ENCODE measurements at places on chromosomes 5 and 9.
A peak's percentile ranks its signal among the peaks of the same experiment; 100 is the strongest.

- DNase-seq: no peak
Measured at GRCh38 chr9:17614903-17615302, 36.0 kb downstream of the SH3GL2 start.

DNA sequence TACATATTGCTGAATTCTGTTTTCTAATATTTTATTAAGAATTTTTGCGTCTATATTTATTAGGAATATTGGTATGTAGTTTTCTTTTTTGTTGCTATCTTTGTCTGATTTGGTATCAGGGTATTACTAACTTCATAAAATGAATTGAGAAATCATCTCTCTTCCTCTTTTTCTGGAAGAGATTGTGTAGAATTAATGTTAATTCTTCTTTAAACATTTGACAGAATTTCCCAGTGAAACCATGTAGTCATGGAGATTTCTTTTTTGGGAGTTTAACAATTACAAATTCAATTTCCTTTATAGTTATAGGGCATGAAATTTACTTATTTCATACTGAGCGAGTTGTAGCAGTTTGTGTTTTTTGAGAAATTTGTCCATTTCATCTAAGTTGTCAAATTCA is 3.3 kb upstream of the FAM170A start:
- DNase-seq: no peak

- no peak for DNase-seq
Measured at GRCh38 chr9:84969084-84969483, 299.6 kb downstream of the NTRK2 start.

- DNase-seq: no peak
Measured at GRCh38 chr5:38417658-38418017, 138.8 kb downstream of the LIFR start.

- DNase-seq: no peak
Measured at GRCh38 chr5:36026706-36027465, 35.7 kb upstream of the UGT3A1 start.

GRCh38 chr5:67115246-67115645 is 81.4 kb downstream of the CD180 start:
- DNase-seq: no peak

- DNase-seq: no peak
Measured at GRCh38 chr5:33890131-33891032, 1.4 kb downstream of the ADAMTS12 start.

- no peak for DNase-seq
Measured at GRCh38 chr5:103408408-103408807, 149.8 kb downstream of the MACIR start.

GRCh38 chr5:54251981-54252380 is 58.4 kb downstream of the ARL15 start:
- no peak for DNase-seq

- no peak for DNase-seq
Measured at GRCh38 chr9:69325409-69326212, 596 bp downstream of the ENTREP1 start.

- DNase-seq: no peak
Measured at GRCh38 chr5:175118700-175119309, 325.2 kb downstream of the DRD1 start.

GRCh38 chr5:173742432-173742816 is 126.0 kb upstream of the BOD1 start:
- DNase-seq: peak; percentile 33

GRCh38 chr9:78544230-78544629 is 247.3 kb downstream of the PSAT1 start:
- DNase-seq: no peak

DNA sequence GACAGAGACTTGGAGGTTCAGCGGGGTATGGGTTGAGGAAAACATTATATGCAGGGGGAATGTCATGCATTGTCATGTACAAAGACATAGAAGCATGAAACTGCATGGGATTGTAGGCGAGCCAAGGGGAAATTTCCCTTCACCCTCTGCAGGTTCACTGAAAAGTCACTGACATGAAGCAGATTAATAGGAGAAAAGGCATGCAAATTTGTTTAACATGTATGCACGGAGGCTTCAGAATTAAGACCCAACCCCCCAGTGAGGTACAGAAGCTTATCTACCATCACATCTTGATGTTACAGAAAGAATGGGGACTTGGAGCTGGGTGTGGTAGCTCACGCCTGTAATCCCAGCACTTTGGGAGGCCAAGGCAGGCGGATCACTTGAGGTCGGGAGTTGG is 18.5 kb downstream of the NIM1K start:
- no peak for DNase-seq

DNA sequence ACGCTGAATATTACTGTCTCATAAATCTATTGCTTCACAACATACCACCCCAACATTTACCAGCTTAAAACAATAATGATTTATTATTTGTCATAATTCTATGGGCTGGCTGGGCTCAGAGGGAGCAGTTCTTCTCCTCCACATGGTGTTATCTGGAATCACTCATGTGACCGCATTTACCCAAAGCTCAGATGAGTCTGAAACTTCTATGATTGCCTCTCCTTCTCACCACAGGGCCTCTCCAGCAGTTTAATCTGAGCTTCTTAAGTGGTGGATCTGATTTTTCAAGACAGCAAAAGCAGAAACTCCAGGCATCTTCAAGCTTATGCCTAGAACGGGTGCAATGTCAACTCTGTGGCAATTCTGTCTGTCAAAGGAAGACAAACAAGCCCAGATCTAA is 210.3 kb upstream of the ADRA1B start:
- DNase-seq: no peak

GRCh38 chr5:106171132-106171531 is 1499.6 kb downstream of the EFNA5 start:
- DNase-seq: no peak

DNA sequence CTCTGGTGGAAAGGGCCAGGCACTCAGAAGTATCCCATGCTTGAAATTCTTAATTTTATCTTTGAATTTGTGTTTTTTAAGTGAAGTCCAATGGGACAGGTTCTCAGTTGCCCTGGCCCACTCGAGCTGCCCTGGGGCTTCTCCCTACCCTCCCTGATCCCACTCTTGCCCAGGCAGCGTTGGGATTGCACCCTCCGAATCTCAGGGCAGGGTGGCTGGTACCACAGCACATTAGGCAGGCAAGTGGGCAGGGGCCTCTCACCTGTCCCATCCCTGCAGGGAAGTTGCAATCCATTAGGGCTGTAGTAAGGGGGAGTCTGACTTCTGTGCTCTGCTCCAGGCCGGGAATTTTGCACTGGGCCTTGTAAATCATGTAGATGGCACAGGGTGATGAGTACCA is 2.7 kb downstream of the RUFY1 start:
- no peak for DNase-seq

DNA sequence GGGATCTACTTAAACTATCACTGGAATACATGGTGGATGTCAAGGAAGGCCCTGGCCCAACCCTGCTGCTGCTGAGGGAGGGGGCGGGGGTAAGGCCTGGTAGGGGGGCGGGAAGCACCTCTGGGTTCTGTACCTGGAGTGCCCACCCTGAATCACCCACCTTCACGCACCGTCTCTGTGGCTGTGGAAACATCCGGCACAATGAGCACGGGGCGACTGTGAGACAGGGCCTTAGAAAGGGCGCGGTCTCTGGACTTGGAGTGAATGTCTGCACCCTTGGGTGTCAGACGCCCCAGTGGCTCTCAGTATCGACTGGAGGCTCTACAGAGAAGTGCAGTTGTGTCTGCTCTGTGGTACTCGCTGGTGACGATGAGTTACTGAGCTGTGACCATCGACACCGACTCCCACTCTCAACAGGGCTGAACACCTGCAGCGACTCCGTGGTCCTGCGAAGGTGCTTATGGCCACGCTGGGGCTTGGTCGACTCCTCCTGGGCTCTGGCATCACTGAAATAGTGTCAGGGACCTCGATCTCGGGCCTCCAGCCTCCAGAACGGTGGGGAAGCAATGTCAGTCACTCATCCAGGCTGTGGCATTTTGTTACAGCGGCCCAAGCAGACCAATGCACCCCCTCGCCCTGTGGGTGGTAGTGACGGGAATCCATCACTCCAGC is 25.5 kb upstream of the SLC6A19 start:
- DNase-seq: no peak

DNA sequence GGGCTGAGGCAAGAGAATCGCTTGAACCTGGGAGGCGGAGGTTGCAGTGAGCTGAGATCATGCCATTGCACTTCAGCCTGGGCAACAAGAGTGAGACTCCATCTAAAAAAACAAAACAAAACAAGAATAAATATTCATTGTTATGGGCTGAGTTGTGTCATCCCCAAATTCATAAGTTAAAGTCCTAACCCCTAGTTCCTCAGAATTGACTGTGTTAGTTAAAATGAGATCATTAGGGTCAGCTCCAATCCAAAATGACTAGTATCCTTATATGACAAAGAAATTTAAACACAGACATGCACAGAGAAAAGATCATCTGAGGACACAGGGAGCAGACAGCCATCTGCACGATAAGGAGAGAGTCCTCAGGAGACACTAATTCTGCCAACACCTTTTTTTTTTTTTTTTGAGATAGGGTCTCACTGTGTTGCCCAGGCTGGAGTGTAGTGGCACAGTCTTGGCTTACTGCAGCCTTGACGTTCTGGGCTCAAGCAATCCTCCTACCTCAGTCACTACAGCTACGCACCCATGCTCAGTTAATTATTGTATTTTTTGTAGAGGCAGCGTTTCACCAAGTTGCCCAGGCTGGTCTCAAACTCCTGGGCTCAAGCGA is 32.1 kb upstream of the GCNT1 start:
- DNase-seq: no peak

DNA sequence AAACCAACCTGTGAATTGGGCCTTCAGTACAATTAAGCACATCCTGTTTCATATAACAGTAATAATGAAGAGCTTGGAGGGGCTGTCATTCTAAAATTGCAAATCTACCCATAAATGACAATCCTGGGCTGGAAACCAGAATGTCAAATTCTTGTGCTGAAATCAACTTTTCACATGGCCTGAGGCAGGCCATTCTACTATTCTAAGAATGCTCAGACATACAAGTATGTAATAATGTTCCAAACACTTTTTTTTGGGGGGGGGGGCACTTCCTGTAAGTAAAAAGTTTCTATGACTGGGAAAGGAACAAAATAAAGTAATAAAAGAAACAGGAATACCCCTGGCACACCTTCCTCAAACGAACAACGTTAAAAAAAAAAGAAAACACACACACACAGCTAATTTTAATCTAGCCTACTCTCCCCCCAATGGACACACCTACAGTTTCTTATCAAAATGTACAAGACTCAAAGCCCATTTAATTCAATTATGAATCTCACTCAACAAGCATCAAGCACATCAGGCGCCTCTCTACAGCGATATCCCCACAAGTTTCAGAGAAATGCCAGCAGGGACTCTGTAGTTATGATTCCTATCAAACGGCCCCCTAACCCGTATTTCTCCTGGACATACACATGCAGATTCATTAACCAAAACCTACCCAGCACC is 1.4 kb downstream of the ETF1 start:
- DNase-seq: no peak

- DNase-seq: no peak
Measured at GRCh38 chr5:43010935-43011315, 29.2 kb downstream of the ANXA2R start.

DNA sequence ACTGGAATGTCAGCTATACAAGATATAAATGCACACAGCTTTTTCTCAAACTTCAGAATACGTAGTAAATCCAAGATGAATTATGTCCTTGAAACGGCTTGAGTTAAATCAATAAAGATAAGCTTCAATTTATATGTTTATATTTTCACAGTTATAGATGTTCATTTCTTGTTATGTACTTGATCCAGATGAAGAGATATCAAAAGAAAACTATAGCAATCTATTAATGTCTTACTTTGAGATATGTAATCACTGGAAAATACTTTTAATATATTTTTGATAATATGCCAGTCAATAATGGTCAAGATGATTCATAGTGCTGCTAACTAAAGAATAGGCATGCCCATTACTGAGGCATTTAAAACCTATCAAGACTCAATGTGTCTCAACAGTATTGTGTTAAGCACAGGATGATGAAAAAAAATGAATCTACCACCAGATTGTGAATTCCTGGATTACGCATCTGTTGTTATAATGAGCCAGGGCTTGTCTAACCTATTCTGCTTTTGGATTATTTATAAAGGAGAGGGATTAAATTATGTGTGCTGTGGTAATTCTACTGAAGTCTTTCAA is 372.6 kb upstream of the PRR16 start:
- no peak for DNase-seq

- DNase-seq: no peak
Measured at GRCh38 chr5:145160679-145161078, 674.5 kb downstream of the PRELID2 start.

- DNase-seq: no peak
Measured at GRCh38 chr5:66242050-66242715, 98.1 kb downstream of the SREK1 start.

DNA sequence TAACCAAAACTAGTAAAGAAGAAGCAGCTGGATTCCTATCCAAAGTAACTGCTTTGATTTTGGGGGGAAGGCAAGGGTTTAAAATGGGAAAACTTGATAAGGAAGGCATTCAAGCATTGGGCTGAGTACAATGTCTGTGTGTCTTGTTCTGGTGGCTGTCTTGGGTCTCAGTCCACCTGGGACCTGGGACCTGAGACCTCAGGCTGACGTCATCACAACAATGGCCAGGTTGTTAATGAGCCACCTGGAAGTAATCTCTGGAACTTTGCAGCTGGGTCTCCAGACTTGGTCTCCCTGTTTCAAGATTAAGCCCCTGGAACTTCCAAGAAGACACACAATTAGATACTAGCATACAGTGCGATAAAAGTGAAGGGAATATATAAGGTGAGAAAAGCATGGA is 157.5 kb downstream of the PIK3R1 start:
- no peak for DNase-seq

Data from CD4-positive, alpha-beta T cell treated with Interleukin-15 for 1 hour (primary cell).